Stimulated activated CD4-positive, alpha-beta T cell treated with anti-CD3 and anti-CD28 coated beads, Interleukin-2, amount 100 ng/mL, for 48 hours (primary cell): ENCODE measurements at places on chromosomes 3 and 15.
A peak's percentile ranks its signal among the peaks of the same experiment; 100 is the strongest.

- DNase-seq, result no peak
Observed at GRCh38 chr3:51815614-51816013, 36.6 kb upstream of the IQCF6 start.

GRCh38 chr3:12931273-12931905 lies 90.0 kb upstream of the RPL32 start:
- no peak for DNase-seq

DNA sequence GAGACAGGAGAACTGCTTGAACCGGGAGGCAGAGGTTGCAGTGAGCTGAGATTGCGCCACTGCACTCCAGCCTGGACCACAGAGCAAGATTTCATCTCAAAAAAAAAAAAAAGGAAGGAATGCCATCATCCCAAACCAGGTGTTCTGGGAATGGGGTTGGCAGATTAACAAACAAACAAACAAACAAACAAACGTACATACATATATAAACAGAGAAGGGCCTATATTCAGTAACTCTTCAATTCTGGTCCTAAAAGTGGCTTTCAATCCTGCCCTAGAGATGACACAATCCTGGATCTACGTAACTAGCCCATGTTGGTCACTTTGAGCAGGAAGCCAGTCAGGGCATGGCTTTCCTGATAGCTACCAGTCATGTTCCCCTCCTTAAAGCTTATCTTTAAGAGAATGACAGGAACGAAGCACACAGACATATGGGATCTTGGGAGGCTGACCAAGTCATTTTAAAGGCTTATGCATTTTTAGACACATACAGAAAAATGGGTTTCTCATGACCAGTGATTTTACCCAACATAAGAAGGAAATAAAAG lies 29.9 kb upstream of the RAB11A start:
- DNase-seq, result no peak

- no peak for DNase-seq
Observed at GRCh38 chr3:29186131-29186599, 94.7 kb upstream of the RBMS3 start.

- DNase-seq, result no peak
Observed at GRCh38 chr15:65084500-65085206, 8.1 kb downstream of the KBTBD13 start.

GRCh38 chr3:129231331-129232119 lies 17.9 kb upstream of the COPG1 start:
- no peak for DNase-seq

GRCh38 chr3:190616637-190617036 lies 102.8 kb downstream of the IL1RAP start:
- DNase-seq, result peak; percentile 9

DNA sequence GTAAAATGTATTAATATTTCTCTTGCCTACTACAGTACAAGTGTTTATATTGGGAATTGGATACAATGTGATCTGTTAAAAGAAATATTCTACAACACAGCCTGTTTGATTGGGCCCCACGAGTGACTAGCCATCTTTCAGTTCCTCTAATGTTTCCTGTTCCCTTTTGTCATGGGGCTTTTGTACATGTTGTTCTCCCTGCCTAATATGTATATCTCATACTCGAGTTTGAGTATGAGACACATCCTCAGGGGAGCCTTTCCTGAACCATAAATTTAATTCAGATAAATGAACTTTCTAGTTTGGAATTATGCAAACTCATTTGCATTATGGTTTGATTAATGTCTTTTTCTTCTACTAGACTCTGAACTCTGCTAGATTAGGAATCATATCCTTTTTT lies 65.5 kb downstream of the MEF2A start:
- DNase-seq, result no peak

- DNase-seq, result peak; percentile 40
Observed at GRCh38 chr3:187744169-187745151, 808 bp downstream of the BCL6 start.

DNA sequence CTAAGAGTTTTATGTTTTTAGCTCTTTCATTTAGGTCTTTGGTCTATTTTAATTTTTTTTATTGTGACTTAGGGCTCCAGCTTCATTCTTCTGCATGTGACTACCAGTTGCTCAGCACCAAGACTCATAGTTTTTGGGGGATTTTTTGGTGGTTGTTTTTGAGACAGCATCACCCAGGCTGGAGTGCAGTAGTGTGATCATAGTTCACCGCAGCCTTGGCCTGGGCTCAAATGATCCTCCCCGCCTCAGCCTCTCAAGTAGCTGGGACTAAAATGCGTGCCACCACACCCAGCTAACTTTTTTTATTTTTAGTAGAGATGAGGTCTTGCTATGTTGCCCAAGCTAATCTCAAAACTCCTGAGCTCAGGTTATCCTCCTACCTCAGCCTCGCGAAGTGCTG lies 19.4 kb downstream of the CDV3 start:
- no peak for DNase-seq

GRCh38 chr3:46845860-46846623 lies 17.2 kb downstream of the MYL3 start:
- DNase-seq, result peak; percentile 67

DNA sequence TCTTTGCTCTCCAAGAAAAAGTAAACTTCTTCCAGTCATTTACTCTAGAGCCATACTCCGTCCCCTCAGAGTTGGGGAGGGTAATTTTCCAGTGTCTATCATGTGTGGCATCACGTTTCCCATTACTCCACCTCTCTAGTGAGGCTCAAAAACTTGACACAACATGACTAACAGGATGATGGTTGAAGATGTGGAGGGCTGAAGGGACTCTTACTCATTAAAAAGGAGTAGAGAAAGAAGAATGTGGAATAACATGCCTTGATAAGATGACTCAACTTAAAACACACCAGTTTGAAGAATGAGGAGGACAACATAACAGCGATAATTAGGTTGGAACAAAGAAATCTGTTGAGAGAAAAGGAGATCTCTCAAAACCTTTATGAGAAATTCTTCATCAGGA lies 894.3 kb downstream of the OTOL1 start:
- DNase-seq, result no peak

DNA sequence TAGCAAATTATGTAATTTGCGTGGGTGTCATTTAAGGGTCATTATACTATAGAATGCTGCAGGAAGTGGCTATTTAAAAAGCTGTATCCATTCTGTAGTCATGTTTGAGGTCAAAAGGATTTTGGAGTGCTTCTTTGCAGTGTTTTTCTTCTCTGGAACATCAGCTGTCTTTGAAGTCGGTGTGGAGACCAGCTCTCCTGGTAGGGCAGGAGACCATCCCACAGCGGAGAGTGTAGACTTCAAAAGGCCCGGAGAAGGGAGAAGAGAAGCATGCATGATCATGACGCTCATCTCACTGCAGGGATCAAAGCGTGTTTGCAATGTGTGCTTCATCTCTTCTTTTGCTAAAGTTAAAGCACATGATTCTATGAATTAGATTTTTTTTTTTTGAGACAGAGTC lies 19.9 kb downstream of the PXK start:
- DNase-seq, result no peak

GRCh38 chr3:140552898-140553297 lies 125.0 kb upstream of the TRIM42 start:
- DNase-seq, result no peak

DNA sequence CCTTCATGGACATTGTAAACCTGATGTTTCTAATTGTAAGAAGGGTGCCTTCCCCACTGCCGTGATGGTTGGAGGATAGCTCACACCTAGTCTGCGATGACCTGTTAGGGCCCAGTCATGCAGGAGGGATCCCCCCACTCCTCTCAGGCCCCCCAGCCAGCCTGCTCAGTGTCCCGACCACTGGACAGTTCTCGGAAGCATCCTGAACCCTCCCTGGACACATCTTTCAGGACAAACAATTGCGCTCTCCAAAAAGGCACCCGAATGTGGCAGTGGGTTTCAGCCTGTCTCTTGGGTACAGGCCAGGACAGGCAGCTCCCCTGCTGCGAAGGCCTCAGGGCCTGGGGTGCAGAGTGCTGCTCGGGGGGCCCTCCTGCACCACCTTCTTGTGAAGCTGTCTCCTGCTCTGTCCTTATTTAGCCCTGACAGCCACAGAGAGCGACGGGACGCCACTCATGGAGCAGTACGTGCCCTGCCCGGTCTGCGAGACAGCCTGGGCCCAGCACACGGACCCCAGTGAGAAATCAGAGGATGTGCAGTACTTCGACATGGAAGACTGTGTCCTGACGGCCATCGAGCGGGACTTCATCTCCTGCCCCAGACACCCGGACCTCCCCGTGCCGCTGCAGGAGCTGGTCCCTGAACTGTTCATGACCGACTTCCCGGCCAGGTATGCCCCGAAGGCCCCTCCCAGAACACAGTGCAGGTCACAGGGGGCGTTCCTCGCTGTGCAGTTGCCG lies 132.3 kb downstream of the LRRK1 start:
- no peak for DNase-seq

- no peak for DNase-seq
Observed at GRCh38 chr15:65393557-65393956, 15.8 kb upstream of the IGDCC3 start.

DNA sequence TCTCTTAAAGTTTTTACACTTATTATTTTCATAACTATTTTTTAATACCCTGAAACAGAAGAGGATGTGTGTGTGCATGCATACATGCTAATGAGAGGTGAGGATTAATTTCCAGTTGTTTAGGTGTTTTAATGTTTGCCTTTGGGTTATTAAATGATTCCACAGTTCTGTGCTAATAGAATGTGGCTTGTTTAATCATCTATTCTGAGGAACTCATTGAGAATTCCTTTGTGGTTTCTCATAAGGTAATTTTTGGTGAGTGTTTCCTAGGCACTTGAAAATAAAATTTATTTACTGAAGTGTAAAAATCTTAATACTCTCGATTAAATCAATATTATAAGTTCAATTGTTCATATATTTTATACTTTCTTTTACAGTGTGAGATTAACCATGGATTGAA lies 38.0 kb downstream of the STAC start:
- no peak for DNase-seq

GRCh38 chr3:170840291-170840859 lies 29.6 kb downstream of the RPL22L1 start:
- no peak for DNase-seq

DNA sequence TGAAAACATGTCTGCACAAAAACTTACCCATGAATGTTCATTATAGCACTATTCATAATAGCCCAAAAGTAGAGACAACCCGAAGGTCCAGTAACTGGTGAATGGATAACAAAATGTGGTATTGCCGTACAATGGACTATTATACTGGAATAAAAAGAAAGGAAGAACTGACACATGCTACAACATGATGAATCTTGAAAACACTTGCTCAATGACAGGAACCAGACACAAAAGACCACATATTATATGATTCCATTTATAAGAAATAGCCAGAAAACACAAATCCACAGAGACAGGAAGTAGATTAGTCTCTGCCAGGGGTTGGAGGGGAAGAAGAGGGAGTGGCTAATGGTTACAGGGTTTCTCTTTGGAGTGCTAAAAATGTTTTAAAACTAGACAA lies 18.3 kb downstream of the SHC4 start:
- no peak for DNase-seq

DNA sequence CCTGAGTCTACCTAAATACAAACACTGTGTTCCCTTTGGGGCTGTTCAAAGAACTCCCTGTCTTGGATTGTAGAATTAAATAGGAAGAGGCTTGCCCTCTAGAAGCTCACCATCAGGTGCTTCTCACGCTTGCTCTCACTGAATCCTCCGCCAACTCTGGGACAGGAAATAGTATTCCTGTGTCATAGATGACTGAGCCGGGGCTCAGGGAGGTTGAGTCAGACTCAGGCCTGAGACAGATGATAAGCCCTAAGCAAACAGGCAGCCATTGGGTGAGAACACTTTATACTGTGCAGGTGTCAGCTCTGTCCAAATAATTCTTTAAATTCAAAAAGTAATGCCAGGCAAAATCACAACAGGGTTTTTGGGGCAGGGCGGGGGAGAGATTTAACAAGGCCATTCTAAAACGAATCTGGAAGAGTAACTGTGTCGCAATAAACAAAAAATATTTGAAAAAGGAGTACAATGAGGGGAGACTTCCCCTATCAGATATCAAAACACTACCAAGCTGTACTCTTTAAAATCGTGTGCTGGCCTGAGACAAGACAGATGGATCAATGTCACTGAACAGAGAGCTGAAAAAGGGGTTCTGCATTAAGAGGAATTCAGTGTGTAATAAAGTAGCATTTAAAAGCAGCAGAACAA lies 59.0 kb downstream of the EPHB3 start:
- no peak for DNase-seq

DNA sequence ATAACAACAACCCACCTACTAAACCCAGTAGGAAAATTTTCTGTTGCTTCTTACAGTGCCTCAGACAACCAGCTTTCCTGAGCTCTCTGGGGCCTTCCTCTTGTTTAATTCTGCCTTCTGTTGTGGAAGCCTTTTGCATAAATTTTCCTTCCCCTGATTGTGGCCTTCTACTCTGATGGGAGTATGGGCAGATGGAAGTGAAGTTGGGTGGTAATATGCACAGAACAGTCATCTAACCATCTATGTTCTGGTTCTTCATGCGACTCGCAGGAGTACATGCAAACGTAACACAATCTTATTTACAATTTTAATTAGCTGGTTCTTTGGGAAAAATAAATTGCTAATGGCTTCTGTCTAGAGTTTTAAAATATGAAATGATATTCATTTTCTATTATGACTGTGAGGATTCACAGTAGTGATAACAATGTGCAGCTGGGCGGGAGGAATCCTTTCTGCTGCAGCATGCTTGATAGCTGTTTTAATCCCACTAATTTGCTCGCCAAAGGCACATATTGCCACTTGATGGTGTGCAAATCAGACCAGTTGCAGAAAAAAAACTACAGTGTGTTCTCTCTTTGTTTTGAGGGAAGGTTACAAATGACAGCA lies 311.5 kb upstream of the ROPN1 start:
- no peak for DNase-seq

GRCh38 chr3:71446260-71446659 lies 137.3 kb downstream of the FOXP1 start:
- DNase-seq, result no peak

GRCh38 chr15:99431661-99432091 lies 134.1 kb upstream of the MEF2A start:
- DNase-seq, result no peak

GRCh38 chr15:99895189-99895955 lies 162.1 kb upstream of the LYSMD4 start:
- no peak for DNase-seq

DNA sequence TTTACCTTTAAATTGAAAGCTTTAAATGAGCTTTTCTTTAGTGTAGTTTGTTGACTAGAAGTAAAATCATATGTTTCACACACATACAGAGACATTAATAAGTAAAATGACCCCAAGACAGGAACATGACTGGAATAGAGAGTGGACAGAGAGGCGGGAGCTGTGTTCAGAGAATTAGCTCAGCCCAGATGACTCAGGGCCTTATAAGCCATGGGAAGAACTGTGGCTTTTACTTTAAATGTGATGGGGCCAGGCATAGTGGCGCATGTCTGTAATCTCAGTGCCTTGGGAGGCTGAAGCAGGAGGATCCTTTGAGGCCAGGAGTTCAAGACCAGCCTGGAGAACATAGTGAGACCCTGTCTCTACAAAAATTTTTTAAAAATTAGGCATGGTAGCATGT lies 26.7 kb downstream of the SACM1L start:
- DNase-seq, result no peak

- DNase-seq, result no peak
Observed at GRCh38 chr3:132004571-132004970, 30.2 kb downstream of the CPNE4 start.

- no peak for DNase-seq
Observed at GRCh38 chr3:37096288-37096687, 78.1 kb downstream of the LRRFIP2 start.
